Umbilical cord (tissue), 2 donors: ENCODE measurements at places on chromosomes 7 and 10. TPM values are rescaled to one million over a fixed set of nuclear protein-coding genes. Genes with fewer than 3 reads are reported as not detected.

GRCh38 chr10:82924711-82925110, 1049.7 kb downstream of the NRG3 start:
- peak; percentile 58 for DNase-seq

DNA sequence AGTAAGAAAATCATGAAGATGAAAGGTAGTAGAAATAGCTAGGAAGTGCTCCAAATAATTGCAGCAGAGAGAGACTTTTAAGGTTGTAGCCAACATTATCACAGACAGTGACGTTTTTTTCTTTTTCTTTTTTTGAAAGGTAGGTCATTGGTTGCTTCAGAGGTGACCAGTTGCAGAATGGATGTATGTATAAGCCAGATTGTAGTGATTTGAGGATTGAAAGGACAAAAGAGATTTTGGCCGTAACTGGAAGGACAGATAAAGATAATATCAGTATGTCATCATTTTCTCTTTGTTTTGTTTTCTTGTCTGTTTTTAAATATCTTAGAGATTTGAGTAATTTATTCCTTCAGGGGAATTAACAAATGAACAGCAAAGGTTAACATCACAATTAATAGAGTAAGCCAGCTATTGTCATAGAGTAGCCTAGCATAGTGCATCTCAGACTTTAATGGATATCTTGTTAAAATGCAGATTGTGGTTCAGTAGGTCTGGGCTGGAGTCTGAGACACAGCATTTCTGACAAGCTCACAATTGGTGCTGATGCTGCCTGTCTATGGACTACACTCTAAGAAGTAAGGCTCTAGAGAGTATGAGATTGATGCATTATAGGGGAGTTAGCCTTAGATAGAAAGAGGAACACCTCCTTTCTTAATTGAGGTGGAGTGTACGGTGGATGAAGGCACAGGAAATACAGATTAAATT, 28.3 kb downstream of the CDK13 start:
- DNase-seq, result no peak

DNA sequence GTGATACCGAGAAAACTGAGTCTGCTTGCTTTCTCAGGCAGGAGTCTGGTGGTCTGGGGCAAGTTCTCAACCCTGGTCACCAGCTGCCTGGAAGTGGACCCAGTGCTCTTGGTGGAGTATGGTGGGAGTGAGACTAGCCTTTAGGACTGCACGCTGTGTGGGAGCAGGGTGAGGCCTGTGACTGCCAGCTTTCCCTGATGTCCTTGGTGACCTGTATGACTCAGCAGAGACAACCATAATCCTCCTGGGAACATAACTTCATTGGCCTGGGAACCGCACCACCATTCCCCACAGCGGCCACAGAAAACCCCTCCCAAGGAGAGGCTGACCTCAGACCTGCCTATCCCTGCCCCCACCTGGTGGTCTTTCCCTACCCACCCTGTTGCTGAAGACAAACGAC, 139.5 kb upstream of the CHRM2 start:
- no peak for DNase-seq

- no peak for DNase-seq
These were observed 37.7 kb downstream of the INSYN2A start for GRCh38 chr10:127158662-127159061.

- DNase-seq, result peak; percentile 40
These were observed 75.1 kb downstream of the MAD1L1 start for GRCh38 chr7:2157473-2158279.

DNA sequence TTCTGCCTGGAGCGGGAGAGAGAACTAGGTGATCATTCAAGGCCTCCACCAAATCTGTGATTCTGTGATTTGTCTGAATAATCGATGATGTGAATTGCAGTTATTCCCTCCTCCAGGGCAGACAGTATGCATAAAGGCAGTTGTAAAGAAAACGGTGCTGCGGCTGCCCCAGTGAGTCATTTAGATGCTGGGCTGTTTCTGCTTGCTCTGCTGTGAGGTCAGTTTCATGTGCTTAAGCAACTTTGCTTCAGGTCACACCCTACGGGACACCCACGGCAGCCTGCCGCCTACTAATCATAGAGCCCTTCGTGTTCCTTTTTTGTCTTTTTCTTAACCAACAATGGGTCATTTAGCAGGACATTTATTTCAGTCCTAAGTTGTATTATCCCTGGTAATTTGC, 158.1 kb upstream of the PITRM1 start:
- DNase-seq, result peak; percentile 50

DNA sequence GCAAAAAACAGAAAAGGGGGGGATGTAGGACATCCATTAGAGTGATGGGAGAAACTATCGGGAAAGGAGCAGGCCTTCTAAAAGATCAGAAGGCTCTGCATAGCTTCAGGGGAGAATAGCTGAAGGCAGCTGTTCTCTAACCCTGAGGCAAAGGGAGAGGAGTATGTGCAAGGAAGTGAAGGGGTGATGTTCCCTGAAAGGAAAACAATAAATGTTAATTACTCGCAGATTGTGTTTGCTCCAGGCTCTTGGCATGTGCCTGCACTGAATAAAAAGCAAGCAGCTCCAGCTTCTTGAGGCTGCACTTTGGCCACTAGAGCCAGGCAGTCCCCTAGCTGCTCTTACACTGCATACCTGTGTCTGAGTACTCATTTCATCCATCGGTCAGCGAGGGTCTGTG, 14.4 kb upstream of the STARD3NL start:
- no peak for DNase-seq

FAM25C gene
- total RNA-seq, result not detected

HABP2 gene
- total RNA-seq, result 0.24 TPM

DNA sequence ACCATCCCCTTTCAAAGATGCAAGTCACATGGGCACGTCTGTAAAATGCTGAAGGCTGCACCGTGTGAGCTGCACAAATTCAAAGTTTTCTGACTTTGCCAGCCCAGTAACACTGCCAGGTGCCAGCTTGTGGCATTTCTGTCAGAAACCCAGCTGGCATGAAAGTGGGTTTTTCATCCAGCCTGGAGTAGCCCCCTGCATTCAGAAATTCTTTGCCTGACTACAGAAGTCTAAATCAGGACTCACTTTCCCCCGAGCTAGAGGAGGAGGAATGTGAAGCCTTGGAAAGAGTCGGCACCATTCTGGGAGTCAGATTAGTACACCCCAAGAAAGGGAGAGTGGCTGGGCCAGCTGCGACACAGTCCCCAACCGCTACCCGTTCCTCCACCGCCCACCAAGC, 56.7 kb upstream of the EN2 start:
- no peak for DNase-seq

CYP3A7 gene
- total RNA-seq, result 1.2 TPM

SLIT1 gene
- 0.72 TPM for total RNA-seq

DNA sequence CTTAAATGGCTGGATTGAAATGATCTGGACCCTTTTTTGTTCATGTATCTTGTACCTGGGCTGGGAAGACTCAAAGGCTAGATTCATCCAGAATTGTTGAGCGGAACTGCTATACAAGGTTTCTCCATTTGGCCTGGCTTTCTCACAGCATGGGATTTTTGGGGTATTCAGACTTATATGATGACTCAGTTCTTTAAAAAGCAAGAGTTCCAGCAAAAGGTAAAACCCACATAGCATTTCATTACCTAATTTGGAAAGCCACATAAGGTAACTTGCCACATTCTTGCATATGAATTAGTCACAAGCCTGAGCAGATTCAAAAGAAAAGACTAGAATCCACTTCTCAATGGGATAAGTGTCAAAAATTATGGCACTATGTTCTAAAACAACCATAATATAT, 137.4 kb downstream of the HGF start:
- DNase-seq, result no peak

DNA sequence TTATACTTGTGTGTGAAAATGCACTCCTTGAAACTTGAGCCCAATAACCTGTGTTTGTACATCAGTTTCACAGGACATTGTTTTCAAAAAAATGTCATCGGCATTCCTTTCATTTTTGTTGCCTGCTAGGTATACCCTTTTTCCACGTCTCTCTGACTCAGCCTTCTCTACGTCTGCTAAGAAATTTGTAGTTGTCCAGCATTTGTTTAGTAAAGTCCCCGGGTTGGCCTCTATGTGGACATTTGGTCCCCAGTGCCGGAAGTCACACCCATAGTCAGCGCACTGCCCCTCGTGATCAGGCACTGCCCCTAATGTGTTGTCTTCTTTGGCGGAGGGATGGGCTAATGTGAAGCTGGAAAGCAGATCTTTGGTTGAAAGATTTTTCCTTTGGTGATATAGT, 222.3 kb downstream of the LRMDA start:
- no peak for DNase-seq

REEP3 gene
- total RNA-seq, result 81.9 TPM

DIP2C gene
- 24.8 TPM for total RNA-seq

DNA sequence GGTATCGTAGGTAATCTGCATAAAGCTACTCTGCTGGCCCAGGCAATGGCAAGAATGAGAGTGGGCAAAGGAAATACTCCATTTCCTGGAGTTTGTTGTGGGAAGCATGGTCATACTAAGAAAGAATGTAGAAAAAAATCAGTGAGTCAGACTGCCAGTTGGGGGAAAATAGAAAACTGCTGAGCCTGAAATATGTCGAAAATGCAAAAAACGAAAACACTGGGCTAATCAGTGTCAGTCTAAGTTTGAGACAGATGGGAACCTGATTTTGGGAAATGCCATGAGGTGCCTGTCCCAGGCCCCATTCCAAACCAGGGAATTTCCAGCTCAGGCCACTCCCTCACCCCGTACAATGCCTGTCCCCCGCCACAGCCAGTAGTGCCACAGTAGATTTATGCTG, 150.0 kb downstream of the ZNF33B start:
- DNase-seq, result peak; percentile 19

GPR141 gene
- 2.4 TPM for total RNA-seq

GRCh38 chr10:29790207-29790606, 155.4 kb upstream of the SVIL start:
- no peak for DNase-seq

DNA sequence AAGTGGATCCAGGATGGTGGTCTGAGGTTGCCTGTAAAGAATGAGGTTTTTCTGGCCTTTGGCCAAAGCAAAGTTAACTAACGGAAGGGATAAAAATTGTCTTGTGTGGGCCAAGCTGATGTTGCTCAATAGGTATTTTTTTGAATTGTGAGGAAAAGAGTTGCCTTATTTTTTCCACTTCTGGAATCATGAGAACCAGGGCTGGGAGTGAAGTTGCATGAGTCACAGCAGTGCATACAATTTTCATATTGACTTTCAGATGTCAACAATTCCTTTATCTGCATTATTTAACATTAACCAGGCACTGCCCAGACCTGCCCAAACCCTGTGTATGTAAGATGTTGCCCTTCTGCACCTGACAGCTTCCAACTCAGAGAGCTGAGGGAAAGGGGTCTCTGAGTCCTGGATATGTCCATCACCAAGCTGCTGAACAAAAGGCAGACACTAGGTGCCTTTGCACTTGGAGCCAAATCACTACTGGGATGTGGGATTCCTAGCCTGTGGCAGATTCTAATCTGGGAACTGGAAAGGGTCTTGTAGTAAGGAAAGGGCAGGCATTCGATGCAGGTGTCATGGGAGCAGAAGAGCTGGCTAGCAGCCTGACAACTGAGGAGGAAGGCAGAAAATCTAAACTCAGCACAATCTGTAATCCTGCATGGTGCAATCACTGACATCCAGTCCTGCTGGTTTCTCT, 52.3 kb upstream of the SLC35B4 start:
- peak; percentile 67 for DNase-seq

GRCh38 chr7:103795107-103795506, 194.4 kb downstream of the RELN start:
- DNase-seq, result no peak

AGR2 gene
- total RNA-seq, result 18.3 TPM

DNA sequence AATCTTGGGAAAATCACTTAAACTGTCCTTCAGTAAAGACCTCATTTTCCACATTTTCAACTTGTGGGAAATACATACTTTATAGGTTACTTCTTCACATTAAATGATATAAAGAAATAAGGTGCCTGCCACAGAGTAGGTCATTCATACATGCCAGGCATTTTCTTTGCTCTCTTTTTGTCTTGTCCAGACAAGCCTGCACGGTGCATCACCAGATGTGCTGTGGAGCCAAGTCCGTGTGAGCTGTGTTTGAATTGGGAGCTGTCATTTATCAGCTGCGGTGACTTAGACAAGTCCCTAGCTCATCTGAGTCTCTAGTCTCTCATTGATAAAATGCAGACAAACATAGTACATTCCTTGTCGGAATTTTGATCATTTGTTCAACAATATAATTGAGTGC, 432.9 kb downstream of the SORCS3 start:
- DNase-seq, result no peak

DNA sequence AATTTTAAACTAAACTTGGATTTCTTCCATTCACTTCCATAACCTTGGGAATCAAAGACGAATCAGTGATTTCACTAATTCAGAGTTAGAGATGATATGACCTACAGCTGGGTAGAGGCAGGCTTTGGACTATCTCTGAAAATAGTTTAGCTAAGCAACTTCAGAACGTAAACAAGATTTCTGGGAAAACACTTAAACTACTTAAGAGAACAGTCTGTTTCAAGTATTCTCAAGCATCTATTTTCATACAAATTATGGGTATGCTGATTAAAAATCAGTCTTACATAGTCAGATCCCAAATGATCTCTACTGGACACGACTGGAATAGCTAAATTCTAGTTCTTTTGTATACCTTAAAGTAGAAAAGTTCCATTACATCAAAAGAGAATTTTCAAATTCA, 179.9 kb downstream of the PLCE1 start:
- no peak for DNase-seq

AKR1C4 gene
- total RNA-seq, result not detected

- DNase-seq, result no peak
These were observed 79.6 kb downstream of the ANLN start for GRCh38 chr7:36469236-36469635.

GRCh38 chr10:29681676-29682448, 47.1 kb upstream of the SVIL start:
- DNase-seq, result no peak

DNA sequence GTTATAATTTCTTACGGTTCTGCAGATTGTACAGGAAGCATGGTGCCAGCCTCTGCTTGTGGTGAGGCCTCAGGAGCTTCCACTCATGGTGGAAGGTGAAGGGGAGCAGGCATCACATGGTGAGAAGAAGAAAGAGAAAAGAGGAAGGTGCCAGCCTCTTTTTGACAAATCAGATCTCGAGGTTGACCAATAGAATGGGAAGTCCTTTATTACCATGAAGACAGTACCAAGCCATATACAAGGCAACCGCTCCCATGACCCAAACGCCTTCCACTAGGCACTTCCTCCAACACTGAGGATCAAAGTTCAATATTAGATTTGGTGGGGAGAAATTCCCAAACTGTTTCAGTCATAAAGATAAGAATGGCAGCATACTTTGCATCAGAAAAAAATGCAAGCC, 502.8 kb downstream of the GLRX3 start:
- no peak for DNase-seq
